BE2C (cell line): ENCODE measurements at places on chromosomes 12 and 14.

- DNase-seq: no peak
Observed at GRCh38 chr14:89794096-89794495, 160.4 kb downstream of the EFCAB11 start.

DNA sequence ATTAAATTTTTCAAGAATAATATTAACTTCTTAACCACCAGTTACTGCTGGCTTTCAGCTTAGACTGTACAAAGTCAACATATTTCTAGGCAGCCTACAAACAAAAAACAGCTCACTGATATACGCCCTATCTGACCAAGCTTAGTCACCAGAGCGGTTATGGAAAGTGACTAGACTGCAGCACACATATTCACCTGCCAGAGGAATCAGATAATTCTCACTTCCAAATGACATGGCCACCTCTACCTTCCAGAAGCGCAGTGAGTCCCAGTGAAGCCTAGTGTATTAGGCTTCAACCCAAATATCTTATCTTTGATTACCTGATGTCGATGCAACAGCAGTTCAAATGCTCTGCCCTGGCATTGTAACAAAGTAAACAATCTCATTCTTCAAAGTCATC lies 8.5 kb downstream of the STXBP6 start:
- no peak for DNase-seq

GRCh38 chr12:25241167-25242020 lies 9.3 kb downstream of the KRAS start:
- no peak for DNase-seq

DNA sequence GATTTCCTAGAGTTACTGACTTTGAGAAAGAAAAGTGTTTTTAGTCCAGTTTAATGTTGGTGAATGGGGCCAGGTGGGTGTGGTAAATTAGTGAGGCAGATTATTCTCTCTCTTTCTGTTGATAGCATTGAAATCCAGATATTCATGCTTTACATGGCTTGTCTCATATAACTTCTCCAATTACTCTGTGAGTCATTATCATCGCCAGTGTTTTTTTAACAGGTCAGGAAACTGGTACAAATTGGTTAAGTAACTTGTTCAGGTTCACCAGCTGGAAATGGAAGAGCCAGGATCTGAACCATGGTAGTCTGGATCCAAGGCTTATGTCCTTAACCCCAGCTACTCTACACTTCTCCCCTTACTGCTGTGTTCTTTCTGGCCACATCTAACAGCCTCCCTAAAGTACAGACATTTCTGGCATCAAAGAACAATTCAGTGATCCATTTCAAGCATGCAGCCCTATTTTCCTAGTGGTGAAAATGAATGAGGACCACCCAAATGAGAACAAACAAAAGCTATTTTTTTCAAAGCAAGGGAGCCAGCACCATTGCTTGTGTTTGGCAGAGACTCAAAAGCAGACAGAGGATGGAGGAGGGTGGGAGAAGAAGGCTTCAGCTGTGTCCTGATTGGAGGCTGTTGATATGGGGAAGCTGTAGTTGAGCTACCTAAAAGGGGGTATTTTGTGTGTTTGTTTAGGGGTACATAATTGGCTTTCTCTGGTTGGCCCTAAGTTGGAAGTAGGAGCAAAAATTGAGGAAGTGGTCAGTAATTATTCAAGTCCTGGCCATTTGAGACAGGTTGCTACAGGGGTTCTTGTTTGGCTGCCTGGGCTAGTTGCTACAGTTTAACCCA lies 1.7 kb downstream of the IRAK3 start:
- DNase-seq: no peak

DNA sequence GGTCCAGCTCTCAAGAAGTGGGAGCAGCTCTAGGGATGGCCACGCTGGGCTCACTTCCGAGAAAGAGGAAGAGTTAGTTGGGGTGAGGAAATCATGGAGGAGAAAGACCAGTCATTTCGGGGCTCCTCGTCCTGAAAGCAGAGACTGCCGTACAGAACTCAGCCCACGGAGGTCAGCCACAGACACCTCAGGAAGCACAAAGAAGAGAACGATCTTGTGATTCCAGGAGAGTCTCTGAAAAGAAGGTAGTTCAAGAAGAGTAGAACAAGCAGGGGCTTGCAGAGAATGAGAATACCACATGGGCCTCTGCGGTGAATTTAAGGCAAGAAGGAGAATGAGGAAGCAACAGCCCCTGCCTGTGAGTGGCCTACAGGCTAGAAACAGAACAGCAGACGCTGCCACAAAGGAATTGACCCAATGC lies 311.9 kb downstream of the CACNA1C start:
- no peak for DNase-seq

- no peak for DNase-seq
Observed at GRCh38 chr14:53047307-53048069, 96.6 kb upstream of the FERMT2 start.

DNA sequence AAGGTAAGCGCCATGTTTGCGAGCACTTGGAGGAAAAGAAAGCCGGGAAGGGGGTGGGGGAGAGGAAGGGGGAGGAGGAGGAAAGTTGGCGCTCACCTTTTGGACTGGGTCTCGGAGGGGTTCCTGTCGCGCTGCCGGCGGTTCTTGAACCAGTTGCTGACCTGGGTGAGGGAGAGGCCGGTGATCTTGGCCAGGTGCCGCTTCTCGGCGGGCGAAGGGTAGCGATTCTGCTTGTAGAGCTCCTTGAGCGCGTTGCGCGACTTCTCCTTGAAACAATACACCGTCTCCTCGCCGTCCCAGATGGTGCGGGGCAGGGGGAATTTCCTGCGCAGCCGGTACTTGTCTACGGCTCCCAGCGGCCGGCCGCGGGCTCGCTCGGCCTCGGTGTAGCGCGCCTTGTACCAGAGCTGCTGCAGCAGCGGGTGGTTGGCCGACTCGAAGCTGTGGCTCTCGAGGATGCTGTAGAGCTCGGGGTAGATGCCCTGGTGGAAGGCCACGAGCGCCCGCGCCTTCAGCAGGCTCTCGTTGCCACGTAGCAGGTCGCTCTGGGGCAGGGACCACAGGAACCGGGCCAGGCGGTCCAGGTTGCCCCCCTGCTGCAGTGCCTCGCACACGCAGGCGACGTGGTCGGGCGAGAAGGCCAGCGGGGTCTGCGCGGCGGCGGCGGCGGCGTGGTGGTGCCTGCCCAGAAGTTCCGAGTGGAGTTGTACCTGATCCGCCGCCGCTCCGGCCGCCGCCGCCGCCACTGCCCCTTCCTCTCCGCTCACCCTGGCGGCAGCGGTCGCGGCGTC lies 840 bp downstream of the SIX4 start:
- DNase-seq: peak; percentile 59
